ENCODE measurements at places on chromosomes 3 and 15.
A peak's percentile ranks its signal among the peaks of the same experiment; 100 is the strongest.

- no peak for DNase-seq
- H3K27me3 ChIP-seq: peaks cover 16% of the 10 kb centered on the region
- H3K4me1 ChIP-seq: peaks cover 16% of the 10 kb centered on the region
Observed at GRCh38 chr3:170414202-170414663, 4.4 kb upstream of the CLDN11 start.

DNA sequence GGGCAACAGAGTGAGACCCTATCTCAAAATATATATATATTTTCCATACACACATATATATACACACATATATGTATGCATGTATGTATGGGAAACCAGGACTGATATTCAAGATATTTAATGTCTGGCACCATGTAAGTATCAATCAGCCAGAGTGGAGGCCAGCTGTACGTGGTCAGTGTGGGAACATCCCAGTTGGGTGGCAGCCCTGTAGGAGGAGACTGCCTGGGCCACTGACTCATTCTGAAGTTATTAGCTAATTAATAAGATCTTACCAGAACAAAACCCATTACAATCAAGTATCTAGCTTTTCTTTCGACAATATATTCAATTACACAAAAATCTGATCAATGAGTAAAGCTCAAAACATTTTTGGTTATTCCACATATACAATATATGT is 85.1 kb upstream of the OCA2 start:
- no peak overlapping the region for H3K4me3 ChIP-seq
- H3K36me3 ChIP-seq: peaks cover 56% of the 10 kb centered on the region
- DNase-seq: no peak
- no peaks in the 10 kb centered on the region for H3K4me1 ChIP-seq
- H3K27ac ChIP-seq: no peak overlapping the region

- no peak overlapping the region for H3K27ac ChIP-seq
- DNase-seq: no peak
- H3K27me3 ChIP-seq: no peaks in the 10 kb centered on the region
- no peak overlapping the region for H3K4me3 ChIP-seq
- no peaks in the 10 kb centered on the region for H3K36me3 ChIP-seq
Observed at GRCh38 chr3:154568064-154568463, 138.1 kb upstream of the GPR149 start.

DNA sequence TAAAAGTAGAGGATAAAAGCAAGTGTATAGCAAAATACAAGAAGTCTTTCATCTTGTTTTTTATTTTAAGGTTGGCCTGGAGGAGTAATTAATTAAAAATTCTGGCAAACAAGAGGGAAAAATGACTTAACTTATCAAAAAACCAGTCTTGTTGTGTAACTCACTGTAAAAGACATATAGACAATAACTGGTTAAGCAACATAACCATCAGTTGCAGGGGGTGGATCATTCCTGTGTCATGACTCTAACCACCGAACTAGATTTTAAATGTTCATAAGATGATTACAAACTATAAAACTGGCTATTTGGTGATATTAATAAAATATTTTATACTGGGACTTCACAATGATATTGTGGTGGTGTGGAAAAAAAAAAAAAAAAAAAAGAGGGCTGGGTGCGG is 130.6 kb downstream of the STAG1 start:
- no peak overlapping the region for H3K4me3 ChIP-seq
- no peak for DNase-seq
- peaks cover 10% of the 10 kb centered on the region for H3K4me1 ChIP-seq
- no peak overlapping the region for H3K27ac ChIP-seq
- H3K36me3 ChIP-seq: peaks cover 14% of the 10 kb centered on the region

GRCh38 chr3:34837848-34838741 is 801.2 kb upstream of the ARPP21 start:
- DNase-seq: no peak
- no peak overlapping the region for H3K4me3 ChIP-seq
- no peaks in the 10 kb centered on the region for H3K27me3 ChIP-seq
- no peaks in the 10 kb centered on the region for H3K36me3 ChIP-seq

GRCh38 chr15:75928680-75929608 is 25.3 kb downstream of the FBXO22 start:
- no peak overlapping the region for H3K4me3 ChIP-seq
- H3K27me3 ChIP-seq: no peaks in the 10 kb centered on the region
- H3K36me3 ChIP-seq: peaks cover 32% of the 10 kb centered on the region
- no peak overlapping the region for H3K27ac ChIP-seq
- H3K4me1 ChIP-seq: no peaks in the 10 kb centered on the region

DNA sequence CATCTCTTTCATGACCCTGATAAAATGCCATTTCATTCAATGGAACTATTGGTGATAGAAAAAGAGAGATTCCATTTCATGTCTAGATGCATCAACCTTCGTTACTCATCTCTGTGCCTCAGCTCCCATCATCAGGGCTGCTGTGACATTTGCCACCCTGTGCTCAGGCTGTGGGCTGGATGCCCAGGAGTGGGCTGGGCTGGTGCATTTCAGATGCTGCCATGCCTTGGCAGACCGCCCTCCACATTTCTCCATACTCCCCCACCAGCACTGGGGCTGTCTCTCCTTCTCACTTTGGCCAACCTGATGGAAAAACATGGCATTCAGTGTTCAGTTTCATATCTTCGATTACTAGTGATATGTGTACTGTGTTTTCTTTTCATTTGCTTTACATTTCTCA is 59.1 kb downstream of the DNASE1L3 start:
- H3K4me1 ChIP-seq: no peaks in the 10 kb centered on the region
- peaks cover 88% of the 10 kb centered on the region for H3K36me3 ChIP-seq
- no peak overlapping the region for H3K4me3 ChIP-seq
- H3K27ac ChIP-seq: no peak overlapping the region
- DNase-seq: no peak

DNA sequence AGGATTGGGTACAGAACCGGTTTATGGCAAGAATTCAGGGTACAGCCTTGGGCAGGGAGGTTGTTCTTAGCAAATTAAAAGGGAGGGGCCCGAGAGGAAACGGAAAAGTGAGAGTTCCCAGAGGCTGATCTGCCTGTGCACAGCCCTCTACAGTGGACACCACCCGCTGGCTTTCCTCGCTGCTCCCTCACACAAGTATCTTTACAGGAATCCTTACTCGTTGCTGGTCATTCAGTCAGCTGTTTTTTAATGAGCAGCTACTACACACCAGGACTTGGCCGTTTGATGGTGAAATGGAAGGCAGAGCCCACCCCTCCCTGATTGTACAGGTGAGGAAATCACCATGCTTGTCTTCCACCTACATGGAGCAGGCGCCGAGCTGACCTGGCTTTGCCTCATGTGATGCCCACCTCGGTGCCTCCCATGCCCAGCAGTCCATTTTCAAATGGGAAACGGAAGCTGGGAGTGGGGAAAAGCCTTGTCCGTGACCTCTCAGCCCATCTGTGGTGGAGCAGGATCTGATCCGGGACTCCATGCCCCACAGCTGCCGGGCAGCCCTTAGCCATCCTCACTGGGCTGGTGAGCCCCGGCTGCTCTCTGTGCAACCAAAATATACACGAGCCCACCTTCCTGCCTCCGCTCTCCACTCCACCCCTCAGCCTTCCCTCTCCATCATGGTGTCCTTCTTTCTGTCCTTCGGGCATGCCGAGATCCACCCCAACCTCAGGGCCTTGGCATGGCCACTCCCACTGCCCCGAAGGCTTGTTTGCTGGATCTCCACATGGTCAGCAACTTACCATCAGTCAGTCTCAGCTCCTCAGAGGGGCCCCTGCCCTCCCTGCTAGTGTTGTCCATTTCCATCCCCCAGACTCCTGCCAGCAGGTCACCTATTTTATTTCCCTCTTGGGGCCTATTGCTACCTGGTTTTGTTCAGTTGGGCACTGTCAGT is 33.3 kb upstream of the FGD5 start:
- DNase-seq: peak; percentile 30
- H3K4me1 ChIP-seq: no peaks in the 10 kb centered on the region
- H3K4me3 ChIP-seq: no peak overlapping the region
- H3K27me3 ChIP-seq: peaks cover 20% of the 10 kb centered on the region
- H3K36me3 ChIP-seq: no peaks in the 10 kb centered on the region

DNA sequence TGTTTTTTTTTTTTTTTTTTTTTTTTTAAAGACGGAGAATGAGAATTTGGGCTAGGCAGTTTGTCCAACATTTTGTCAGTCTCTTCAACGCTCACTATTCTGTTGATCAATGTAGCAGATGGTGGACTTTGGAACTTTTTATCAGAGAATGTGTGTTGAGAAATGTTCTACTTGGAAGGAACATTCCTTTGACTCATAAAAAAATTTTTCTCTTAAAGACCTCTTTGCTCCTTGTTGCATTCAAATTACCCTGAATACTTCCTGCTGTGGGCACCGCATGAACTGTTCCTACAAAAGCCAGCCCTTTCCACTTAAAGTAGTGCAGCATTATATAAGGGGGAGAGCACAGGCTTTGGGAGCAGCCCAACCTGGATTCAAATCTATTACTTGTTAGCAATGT is 182.9 kb downstream of the AKAP13 start:
- no peak overlapping the region for H3K4me3 ChIP-seq
- H3K4me1 ChIP-seq: peaks cover 10% of the 10 kb centered on the region
- H3K27ac ChIP-seq: no peak overlapping the region
- no peaks in the 10 kb centered on the region for H3K36me3 ChIP-seq
- no peaks in the 10 kb centered on the region for H3K27me3 ChIP-seq

DNA sequence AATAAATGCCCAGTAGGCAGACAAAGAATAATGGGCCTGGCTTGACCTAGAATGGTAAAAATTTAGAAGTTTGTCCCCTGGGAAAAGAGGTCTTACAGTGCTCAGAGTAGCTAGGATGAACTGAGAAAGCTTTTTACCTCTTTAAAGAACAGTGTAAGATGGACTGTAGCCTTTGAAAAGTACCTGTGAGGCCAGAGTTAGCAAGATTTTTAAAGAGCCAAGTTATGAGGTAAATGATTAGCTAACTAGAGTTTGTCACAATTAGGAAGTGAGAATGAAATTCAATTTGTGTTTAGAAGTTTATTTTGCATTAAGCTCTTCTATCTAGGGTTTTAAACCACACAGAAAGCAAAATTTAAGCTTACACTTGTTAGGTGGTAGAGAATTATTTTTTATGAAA is 480.9 kb downstream of the ZIC1 start:
- H3K4me1 ChIP-seq: no peaks in the 10 kb centered on the region
- no peak for DNase-seq
- no peak overlapping the region for H3K4me3 ChIP-seq
- no peaks in the 10 kb centered on the region for H3K27me3 ChIP-seq

DNA sequence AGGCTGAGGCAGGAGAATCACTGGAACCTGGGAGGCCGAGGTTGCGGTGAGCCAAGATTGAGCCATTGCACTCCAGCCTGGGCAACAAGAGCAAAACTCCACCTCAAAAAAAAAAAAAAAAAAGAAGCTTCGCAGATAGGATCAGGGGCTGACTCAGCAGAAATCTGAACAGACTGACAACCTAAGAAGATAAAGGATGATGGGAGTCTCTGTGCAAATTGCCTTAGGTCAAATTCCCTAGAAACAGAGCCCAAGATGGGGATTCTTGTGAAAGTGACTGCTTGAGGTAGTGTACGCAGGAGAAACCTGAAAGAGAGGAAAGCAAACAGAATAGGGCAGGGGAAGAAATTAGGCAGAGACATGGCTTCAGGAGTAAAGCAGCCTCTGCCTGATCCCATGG is 160.8 kb upstream of the LRIG1 start:
- DNase-seq: no peak
- no peaks in the 10 kb centered on the region for H3K27me3 ChIP-seq
- H3K4me3 ChIP-seq: no peak overlapping the region
- H3K4me1 ChIP-seq: peaks cover under 1% of the 10 kb centered on the region
- no peak overlapping the region for H3K27ac ChIP-seq

DNA sequence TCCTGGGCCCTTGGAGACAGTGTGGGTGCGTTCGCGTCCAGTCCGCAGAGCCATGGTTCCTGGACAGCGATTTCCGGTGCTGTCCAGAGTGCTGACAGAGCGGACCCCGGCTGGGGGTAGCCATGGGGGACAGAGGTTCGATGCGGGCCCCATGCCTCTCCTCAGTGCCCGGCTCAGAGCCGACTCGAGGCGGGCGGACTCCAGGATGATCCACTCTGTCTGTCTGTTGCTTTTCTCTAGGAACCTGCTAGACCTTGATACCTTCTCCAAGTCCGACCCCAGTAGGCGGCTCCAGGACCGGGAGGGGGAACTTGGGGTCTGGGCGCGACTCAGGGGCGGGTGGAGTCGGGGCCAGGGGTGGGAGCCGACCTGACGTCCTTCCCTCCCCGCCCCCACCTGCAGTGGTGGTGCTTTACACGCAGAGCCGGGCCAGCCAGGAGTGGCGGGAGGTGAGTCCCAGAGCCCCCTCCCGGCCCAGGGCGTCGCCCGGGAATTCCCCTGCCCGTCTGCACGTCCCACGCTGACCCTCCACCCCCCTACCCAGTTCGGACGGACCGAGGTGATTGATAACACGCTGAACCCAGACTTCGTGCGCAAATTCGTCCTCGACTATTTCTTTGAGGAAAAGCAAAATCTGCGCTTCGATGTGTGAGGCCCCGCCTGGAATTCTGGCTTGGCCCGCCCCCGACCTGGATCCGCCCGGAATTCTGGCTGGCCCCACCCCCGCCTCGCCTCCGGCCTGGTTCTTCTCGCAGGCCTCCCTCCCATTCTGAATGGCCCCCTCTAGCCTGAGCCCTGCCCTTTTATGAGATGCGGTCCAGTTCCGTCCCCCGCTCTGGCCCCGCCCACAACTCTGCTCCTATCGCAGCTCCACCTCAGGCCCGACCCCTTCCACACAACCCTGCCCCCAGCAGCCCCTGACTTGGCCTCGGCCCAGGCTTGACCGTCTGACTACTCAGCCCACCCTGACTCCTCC is 1.0 kb downstream of the CPNE9 start:
- H3K27me3 ChIP-seq: peaks cover 11% of the 10 kb centered on the region
- peak overlapping the region; percentile 49 for H3K4me3 ChIP-seq
- no peak for DNase-seq
- H3K27ac ChIP-seq: no peak overlapping the region
- H3K4me1 ChIP-seq: peaks cover 20% of the 10 kb centered on the region
- peaks cover 20% of the 10 kb centered on the region for H3K36me3 ChIP-seq

DNA sequence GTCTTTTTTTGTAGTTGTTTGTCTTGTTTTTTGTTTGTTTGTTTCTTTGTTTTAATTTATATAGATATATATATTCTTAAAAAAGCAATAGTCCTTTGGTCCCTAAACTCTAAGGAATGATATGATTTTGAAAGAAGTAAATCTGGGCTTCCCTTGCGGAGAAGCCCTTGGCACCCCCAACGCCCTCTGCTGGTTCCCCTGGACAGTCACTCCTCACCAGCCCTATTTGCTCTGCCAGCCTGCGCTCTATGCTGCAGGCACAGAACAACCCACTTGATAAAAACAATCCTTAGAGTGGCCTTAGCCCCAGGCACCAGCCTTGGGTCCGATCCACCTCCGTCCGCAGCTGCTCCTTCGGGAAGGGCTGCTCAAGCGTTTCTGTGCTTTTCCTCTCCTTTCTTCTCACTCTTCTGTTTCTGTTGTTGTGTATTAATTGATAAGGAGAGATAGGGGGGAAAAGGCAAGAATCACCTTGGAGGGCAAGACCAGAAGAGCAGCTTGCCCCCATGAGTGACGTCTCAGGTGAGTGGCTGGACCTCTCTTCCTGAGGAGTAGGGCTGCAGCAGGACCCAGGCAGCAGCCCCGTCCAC is 13.7 kb upstream of the PARP6 start:
- no peaks in the 10 kb centered on the region for H3K4me1 ChIP-seq
- no peaks in the 10 kb centered on the region for H3K27me3 ChIP-seq
- DNase-seq: no peak
- H3K27ac ChIP-seq: no peak overlapping the region

- H3K27ac ChIP-seq: peak overlapping the region; percentile 48
- H3K4me1 ChIP-seq: peaks cover 23% of the 10 kb centered on the region
- H3K27me3 ChIP-seq: no peaks in the 10 kb centered on the region
- H3K36me3 ChIP-seq: no peaks in the 10 kb centered on the region
Observed at GRCh38 chr15:99409097-99409473, 156.7 kb upstream of the MEF2A start.

GRCh38 chr3:178714925-178715832 is 178.9 kb downstream of the KCNMB2 start:
- DNase-seq: no peak
- no peaks in the 10 kb centered on the region for H3K36me3 ChIP-seq
- no peak overlapping the region for H3K27ac ChIP-seq
- no peak overlapping the region for H3K4me3 ChIP-seq
